ENCODE measurements at places on chromosomes 13 and 19. TPM values are rescaled to one million over a fixed set of nuclear protein-coding genes. Genes with fewer than 3 reads are reported as not detected.

C1QTNF9 gene
- total RNA-seq, result 3.0 TPM

IFNL3 gene
- not detected for total RNA-seq

ELSPBP1 gene
- total RNA-seq, result not detected

DNAAF3 gene
- 1.8 TPM for total RNA-seq

KBTBD6 gene
- total RNA-seq, result 5.3 TPM

ZNF554 gene
- total RNA-seq, result 4.2 TPM

CLASRP gene
- 31.3 TPM for total RNA-seq

MUC16 gene
- total RNA-seq, result not detected

ZNF558 gene
- total RNA-seq, result 10.8 TPM
